ENCODE measurements at places on chromosomes 16 and 17.

DNA sequence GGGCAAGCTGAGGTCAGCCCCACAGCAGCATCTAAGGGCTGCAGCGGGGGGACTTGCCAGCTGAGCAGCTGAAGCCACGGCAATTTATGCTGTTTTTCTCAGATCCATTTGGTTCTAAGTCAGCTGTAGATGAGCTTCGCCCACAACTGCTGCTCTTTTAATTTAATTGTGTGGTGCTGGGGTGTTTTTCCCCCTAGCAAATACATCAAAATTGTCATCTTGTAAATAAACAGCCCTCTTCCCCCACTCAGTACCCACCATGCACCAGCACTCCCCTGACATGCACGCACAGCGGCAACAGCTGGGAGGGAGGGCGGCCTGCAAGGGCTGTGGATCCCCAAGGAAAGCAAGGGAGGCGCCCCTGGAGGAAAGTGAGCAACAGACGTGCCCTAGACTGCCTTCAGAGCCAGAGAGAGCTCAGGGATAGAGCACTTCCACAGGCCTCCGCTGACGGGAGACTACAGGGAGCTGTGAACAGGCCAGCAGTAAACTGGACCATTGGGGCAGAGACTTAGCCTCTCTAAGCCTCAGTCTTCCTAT, 149.5 kb downstream of the TMEM132E start:
- no peak for DNase-seq

DNA sequence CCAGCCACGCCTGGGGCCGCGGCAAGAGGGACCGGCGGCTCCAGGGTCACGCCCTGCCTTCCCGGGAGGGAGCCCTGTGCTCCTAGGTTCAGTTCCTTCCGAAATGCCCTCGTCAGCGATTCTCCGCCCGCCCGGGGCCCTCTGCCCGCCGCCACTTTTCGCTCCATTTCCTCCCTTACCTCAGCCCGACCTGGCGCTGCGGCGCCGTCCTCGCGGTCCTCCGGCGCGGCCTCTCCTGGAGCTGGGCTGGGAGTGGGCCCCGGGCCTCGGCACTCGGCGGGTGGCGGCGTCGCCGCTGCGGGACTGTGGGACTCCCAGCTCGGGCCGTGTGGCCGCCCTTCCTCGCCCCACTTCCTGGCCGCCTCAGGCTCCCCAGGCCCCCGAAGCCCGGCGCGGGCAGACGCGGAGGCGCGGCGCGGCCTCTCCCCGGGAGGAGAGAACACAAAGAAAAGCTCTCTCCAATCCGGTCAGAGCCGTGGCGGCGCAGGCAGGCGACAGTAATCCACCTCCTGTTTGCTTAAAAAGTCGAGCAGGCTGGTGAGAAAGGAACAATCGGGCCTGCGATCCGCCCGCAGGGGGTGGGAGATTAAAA, 1.6 kb downstream of the BAHCC1 start:
- no peak for DNase-seq

DNA sequence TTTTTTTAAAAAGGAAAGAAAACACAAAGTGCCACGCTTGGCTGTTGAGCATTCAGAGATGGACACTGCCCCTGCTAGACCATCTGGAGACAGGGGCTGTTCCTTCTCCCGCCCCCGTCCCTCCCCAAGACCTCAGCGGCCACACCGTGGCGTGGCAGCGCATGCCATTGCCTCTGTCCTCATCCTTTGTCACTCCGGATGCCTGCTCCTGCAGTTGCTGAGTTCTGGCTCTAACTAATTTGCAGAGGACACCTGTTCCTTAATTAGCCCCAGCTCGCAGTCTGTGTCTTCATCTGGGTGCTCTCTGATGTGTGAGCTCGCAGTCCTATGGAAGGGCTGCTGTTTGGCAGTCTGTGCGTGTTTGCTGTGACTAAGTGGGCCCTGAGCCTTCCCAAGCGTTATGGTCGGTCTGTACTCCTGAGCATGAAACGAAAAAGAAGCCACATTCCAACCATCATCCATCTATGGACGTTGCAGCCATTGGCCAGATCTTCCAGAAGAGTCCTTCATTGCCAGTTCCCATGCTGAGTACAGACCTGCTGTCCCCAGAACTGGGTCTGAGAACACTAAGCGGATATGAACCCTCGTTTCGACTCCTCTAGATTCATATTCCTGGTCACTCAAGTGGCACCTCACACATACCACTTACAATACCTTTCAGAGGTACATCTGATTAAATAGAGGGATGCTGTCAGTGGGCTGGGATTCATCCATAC, 40.9 kb upstream of the NAT9 start:
- no peak for DNase-seq

DNA sequence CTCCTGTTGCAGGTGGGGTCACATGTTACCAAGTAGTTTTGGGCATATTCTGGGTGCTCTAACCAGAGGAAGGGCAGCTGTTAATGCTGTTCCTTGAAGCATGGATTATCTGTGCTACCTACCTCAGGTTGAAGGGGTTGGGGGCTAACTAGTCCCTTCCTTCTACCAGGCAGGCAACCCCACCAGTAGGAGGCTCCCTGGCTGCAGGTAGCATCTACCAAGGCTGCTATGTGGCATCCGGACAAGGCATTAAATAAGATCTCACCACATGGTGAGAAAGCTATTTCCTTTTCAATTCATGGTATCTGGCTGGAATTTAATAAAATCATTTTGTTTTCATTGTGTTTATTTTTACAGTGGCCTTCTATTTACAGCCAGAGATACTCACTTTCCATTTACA, 62.5 kb downstream of the CACNG3 start:
- DNase-seq = no peak

GRCh38 chr17:43661699-43662412, at the start of gene MEOX1:
Gene MEOX1, minus strand, starts transcription at chr17:43661922. Its CDS starts 388 bp downstream, at chr17:43661534.
- DNase-seq = peak; percentile 21

DNA sequence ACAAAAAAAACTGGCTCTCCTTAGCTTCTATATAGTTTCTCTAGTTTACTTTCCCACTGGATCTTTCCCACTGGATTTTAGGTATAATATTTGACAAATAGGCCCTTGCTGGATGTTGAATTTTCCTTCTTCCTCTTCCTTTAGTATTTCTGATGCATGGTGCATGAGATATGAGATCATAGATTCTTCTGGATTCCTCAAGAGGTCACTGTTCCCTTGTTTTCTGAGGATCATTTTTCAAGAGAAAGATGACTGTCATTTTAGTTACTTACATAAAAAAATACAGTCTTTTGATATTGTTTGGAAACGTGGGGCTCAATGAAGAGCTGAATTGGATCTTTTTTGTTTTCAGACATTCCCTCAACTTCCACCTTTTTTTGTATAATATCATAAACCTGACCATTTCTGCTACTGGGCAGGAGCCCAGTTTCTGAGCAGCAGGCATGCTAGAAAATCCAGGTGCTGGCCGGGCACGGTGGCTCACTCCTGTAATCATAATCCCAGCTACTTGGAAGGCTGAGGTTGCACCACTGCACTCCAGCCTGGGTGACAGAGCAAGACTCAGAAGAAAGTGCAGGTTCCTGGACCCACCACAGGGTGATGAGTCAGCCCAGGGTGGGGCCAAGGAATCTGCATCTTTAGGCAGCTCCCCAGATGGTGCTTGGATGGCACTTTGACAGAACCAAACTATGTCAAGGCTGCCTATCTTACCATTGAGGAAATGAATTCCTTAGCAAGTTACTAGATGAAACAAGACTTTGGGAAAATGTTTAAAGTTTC, 70.3 kb downstream of the SDR42E1 start:
- DNase-seq = no peak

- DNase-seq = no peak
Observed at GRCh38 chr16:60061396-60061795, 1327.3 kb upstream of the GOT2 start.

DNA sequence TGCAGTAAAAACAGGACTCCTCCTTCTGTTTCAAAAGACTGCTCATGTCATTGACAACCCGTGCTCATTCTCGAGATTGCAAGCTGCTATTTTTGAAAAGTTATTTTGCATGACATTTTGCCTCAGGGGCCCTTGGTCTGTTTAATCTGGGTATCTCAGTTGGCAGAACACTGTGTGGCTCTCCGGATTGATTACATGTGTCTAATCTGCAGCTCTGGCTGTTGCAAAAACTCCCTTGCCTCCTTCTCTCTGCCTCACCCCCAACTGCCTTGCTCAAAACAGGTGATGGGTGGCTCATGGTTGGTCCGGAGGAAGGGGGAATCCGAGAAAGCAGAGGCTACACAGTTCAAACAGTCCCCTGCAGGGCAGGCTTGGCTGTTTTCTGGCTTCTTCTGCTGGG, 25.3 kb downstream of the GINS3 start:
- no peak for DNase-seq

All from stimulated activated CD4-positive, alpha-beta T cell treated with anti-CD3 and anti-CD28 coated beads, Interleukin-12 subunit alpha, Interleukin-12 subunit beta, amount 100 ng/mL, for 48 hours (primary cell).